ENCODE measurements at places on chromosomes 2 and 18.

GRCh38 chr18:44195394-44196140, 485.1 kb upstream of the SETBP1 start:
- DNase-seq: no peak

DNA sequence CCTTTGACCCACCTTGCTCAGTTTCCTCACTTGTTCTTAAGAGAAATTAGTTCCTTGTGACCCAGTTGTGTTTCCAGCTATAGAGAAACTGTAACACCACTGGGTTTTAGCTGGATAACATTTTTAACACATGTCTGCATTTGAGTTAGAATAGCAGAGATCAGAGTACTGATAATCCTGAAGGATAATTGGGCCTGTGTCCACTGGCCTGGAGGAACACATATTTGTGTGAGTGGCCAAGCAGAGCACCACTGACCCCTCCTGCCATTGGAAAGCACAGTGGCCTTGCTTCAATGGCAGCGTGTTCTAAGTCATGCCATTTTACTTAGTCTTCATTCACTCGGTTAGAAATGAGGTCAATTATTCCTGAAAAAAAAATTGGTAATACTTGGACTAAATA, 42.6 kb downstream of the PKP4 start:
- no peak for DNase-seq

- DNase-seq: no peak
Measured at GRCh38 chr2:37558623-37559022, 112.8 kb downstream of the CDC42EP3 start.

- DNase-seq: no peak
Measured at GRCh38 chr2:58350484-58350883, 109.4 kb upstream of the FANCL start.

DNA sequence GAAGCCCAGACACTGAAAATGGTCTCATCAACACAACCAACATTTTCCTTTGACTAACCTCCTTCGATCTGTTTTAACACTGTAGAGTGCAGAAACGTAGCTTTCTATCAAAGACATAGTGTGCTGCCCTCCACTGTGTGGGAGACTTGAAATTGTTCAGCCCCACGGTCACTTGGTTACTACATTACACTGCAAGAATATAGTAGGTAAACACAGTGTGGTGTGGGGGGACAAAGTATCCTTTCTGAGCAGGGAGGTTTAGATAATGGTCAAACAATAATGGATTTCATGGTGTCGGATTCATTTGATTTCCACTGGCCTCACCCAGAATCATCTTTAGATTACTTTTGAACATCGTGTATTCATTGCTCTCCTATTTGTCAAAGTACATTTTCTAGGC, 181.0 kb downstream of the ERBB4 start:
- DNase-seq: no peak

DNA sequence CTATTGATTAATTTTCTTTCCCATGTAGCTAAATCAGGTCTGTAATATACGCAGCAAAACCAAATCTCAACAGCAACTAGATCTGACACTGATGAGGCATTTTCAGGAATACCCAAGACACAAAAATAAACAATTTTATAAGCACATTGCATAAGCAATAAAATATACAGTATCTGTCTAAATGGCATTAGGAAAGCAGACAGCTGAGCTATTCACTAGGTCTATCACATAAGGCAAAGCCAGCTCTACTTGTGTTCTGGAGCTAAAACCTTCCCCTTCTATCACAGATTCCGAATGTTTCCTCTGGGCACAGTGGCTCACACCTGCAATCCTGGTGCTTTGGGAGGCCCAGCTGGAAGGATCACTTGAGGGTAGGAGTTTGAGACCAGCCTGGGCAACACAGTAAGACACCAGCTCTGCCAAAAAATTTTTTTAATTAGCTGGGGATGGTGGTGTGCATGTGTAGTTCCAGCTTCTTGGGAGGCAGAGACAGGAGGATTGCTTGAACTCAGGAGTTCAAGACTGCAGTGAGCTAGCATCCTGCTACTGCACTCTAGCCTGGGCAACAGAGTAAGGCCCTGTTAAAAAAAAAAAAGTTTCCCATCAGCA, 21.1 kb downstream of the PTPN2 start:
- DNase-seq: no peak

DNA sequence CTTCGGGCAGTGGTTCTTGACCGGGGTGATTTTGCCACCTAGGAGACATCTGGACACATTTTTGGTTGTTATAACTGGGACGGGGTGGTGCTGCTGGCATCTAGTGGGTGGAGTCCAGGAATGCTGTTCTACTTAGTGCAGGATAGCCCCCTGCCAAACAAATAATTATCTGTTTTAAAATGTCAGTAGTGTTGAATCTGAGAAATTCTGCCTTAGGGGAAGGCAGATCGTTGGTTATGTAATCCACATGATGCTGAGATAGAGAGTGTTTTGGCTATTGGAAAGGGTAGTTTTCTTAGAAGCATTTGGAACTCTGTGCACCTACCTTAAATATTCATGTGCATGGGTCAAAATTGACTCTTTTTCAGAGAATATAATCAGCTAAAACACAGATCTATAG, 199.0 kb downstream of the TPGS2 start:
- no peak for DNase-seq

GRCh38 chr2:85704800-85705679, 10.9 kb downstream of the GNLY start:
- DNase-seq: no peak

DNA sequence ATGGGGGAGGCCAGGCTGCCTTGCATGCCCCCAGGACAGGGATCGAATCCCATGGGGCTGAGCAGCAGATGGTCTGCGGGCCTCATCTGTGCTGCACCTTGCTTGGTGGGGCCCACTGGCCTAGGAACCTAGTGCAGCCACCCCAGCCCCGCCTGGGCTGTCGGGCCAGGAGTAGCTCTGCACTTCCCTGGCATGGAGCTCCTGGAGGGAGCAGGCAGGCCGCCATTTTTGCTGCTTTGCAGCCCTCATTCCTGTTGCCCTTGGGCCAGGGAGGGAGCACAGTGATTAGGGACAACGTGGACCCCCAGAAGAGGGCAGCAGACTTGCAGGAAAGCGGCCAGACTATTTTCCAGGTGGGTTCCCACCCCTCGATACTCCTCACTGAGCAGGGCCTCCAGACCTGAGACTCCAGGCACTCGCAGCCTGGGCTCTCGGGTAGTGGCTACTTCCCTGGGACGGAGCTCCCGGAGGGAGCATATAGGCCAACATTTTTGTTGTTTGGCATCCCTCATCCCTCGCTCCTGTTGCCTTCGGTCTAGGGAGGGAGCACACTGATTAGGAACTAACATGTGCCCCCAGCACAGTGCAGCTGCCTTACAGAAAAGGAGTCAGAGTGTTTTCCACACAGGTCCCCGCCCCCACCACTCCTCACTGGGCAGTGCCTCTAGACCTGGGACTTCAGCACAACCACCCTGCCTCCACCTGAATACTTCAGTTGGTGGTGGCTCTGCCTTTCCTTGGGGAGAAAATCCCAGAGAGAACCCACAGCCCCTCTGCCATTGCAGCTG, 99.5 kb downstream of the MAIP1 start:
- DNase-seq: no peak

DNA sequence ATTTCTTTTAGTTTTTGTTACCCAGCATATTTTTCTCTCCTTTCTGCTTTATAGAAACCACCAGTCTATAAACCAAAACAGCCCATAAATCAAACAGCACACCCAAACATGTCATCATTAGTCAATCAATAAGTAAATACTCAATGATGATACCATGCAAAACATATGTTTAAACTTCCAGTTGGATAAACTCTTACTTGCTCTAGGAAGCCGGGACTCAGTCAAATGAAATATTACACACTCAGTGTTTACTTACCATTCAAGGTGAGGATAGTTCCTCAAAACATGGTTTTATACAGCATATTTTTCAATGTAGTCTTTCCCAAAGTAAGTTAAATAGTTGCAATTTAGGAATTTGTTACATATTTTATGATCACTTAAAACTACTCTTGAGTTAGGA, 343.6 kb upstream of the NXPH2 start:
- DNase-seq: no peak

GRCh38 chr2:77387324-77387723, 134.9 kb downstream of the LRRTM4 start:
- no peak for DNase-seq

DNA sequence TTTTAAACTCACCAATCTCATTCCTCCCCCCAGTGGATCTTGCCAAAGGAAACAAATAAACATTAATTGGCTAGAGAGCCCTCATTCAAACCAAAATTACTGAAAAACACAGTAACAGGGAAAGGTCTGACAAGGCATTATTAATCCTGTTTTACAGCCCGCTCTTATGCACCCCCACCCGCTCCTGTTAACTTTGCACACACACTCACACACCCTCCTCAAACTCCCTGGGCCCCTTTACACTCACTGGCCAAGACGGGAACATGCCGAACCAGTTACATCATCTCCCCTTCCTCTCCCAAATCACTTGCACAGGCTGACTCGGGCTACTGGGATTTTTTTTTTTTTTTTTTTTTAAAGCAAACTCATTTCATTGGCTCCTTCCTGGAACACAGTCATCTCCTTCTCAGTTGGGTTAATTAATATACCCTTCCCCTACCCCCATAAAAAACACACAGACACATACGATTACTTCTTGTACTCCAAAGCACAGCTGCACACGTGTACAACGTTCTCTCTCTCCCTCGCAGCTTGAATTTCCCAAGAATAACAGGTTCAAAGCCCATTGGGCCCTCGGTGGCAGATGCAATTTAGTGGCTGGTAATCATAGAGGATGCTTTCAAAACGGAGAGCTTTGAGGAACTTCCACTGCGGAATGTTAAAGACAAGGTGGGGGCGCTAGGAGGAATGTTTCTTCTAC, 31.8 kb downstream of the KLF7 start:
- peak; percentile 74 for DNase-seq

- no peak for DNase-seq
Measured at GRCh38 chr2:26924731-26925099, 45.7 kb upstream of the MAPRE3 start.

GRCh38 chr18:48798334-48799245, 152.2 kb downstream of the SMAD7 start:
- no peak for DNase-seq

GRCh38 chr2:208984376-208985090, 439.3 kb upstream of the MAP2 start:
- peak; percentile 21 for DNase-seq

GRCh38 chr2:111049792-111050640, 70.7 kb upstream of the BCL2L11 start:
- no peak for DNase-seq

DNA sequence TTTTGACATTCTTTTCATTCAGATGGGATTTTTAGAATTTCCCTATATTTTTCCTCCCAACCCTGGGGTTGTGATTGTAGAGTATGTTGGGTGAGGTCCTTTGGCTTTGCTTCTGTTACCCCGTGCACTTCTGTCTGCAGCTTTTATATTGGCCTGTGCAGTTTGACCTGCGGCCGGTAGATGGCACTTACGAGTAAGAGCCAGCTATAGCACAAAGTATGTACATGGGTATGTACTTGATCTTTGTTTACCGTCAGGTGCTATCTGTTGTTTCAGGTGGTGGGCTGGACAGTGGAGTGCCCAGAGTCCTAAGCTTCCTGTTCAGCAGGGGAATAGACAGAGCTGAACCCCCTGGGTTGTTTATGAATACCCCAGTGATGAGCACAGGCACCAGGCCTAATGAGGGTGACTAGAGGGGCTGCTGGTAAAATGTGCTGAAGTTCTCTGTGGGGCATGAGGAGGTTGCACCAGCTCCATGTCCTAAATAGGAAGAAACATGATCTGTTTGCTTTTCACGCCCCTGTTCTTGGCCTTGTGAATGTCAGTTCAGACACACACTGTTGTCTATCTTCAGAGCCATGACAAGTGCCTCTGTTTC, 58.9 kb upstream of the THUMPD2 start:
- DNase-seq: peak; percentile 57

DNA sequence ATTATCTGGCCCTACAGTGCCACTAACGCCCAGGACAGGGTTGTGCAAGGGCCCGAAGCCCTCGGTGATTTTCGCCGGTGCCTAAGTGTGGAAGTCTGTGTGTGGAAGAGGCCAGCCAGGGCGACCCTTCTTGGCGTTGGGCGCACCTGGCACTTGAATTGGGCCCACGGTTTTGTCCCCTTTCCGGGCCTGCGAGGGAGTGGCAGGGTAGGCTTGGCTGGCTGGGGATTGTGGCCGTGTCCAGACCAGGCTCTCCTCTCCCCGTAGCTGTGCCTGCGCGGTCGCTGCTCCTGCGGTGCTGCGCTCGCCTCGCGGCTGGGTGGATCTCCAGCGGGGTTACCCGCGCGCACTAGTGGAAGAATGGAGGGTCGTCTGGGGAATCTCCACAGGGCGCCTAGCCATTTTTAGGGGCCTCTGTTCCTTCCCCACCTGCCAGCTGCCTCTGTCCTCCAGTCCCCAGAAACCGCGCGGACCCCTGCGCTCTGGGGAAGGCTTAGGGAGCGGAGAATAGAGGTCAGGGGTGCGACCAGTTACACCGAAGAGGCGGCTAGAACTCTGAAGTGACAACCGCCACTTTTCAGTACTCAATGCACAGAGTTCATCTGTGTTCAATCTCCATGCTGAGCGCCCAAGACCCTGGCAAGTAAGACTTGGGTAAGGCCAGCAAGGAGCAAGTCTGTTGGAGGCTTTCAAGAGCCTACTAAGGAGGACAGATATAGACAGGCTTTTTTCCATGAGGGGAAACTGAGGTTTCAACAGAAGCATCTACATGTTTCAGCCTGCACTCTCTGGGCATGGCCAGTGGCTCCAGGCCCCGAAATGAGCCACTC, 16.0 kb downstream of the EVX2 start:
- DNase-seq: no peak

DNA sequence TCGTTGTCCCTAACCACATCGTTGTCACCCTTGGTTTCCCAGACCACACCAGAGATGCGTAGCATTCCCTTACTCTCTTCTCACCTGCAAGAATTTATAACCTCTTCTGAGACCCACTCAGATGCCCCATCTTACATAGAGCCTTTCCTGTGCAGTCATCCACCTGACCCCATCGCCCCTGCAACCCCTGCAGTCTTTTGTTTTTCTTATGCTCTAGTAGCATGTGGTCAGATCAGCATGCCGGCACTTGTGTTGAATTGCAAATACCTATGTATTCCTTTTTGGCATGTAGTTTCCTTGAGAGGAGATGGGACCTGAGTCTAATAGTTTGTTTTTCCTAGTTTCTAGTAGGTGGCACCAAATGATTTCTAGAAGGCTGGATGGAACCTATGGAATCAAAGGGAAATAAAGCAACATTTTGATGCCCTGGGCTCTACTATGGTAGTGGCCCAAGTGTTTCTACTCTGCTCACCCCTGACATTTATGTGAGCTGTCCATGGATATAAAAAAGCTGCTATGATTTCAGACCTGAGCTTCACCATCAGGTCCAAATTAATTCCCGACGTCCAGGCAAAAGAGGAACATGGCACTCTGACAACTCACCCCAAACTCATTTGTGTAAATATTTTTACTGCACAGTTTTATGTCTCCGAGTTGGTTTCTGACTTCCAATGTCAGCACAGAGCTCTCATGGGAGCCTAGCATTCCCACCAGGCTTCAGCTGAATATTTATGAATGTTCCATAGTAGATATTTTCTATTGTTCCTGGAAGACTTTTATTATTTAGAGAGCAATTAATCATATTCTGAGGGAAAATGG, 143.6 kb downstream of the RNF144A start:
- DNase-seq: no peak

Data from RPMI7951 (cell line).